ENCODE measurements at places on chromosomes 4 and X.

GRCh38 chrX:48813644-48814043 lies 11.8 kb downstream of the HDAC6 start:
- DNase-seq = no peak

DNA sequence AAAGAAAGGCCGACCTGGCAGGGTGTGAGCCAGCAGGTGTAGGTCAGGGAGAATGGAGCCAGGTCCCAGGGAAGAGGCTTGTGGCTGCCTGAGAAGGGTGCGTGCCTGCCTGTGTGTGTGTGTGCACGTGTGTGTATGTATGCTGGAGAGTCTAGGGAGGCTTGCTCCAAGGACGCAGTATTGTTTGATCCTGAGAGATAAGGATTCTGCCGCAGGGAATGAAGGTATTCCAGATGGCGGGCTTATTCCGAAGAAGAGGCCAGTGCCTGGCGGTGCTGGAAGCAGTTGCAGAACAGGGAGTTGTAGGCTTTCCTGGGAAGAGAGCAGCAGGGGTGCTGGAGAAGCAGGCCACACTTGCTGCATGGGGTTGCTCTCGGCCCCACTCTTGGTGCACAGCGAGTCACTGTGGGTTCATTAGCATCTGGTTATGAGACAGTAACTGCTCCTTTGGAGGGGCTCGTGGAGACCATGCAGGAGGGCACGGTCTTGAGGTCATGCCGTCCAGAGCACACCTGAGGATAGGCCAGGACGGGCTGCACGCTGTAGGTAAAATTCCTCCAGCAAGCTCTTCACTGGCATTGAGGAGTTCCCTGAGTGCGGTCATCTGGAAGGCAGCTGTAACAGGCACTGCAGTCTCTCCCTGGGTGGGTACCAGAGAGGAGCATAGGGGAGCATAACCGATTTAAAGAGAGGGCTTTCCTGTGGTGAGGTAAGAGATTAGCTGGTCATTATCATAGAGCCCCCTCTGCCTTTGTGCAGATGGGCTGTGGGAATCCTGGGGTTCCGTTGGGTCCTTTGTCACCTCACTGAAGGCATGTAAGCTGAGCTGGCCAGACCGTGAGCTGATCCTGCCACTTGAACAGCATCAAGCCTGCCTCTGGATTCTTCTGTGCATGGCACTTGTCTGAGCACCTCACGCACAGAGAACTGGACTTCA lies 29.9 kb upstream of the MSANTD1 start:
- no peak for DNase-seq

GRCh38 chr4:169024762-169025161 lies 14.7 kb upstream of the CBR4 start:
- no peak for DNase-seq

DNA sequence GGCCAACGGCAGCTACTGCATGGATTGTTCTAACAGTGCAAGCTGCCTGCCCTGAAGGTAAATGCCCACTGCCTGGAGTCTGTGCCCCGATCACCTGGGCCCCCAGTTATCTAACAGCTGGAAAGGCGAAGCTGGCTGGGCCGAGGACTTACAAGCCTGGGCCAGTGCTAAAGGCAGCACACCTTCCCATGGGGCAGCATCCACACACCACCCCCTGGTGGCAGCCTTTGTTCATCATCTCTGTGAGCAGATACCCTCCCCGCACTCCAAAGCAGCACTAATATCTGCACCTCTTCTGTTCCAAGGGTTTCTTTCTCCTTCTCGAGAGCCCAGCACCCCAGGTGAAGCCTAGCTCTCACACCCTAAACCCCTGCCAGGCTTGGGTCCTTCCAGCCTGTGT lies 7.6 kb downstream of the SLC2A9 start:
- no peak for DNase-seq

DNA sequence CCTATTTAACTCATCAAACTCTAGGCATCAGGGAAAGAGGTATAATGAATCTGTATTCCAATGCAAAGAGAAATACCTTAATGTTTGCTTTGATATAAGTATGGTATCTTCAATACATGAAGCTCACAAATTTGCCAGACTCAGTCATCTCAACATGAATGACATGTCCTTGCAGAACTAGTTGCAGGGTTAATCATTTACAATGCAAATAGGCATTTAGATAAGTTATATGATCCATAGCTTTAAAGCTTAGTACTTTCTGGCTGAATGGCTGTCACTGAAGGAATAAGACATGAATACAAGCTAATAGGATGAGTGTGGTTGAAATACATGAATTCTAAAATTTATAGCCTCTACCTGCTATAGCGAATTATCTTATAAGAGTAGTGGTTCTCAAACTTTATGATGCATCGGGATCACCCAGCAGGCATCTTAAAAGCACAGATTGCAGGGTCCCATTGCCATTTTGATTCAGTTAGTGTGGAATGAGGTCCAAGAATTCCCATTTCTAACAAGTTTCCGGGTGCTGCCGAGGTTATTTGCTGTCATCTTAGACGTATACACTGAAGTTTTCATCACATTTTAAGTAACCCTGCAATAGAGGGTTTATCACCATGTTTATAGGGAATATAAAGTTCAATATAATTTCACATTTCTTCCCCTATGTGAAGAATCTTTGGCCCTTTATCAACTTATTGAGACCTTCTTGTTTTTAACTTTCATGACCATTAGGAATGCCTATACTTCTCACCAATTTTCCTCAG lies 439.2 kb downstream of the ARHGAP24 start:
- no peak for DNase-seq

Measured in NCI-H2227 treated with DMSO at 0.1 percent for 48 hours (cell line).